CD4-positive, alpha-beta memory T cell (primary cell): ENCODE measurements at places on chromosomes 2 and 18. TPM values are rescaled to one million over a fixed set of nuclear protein-coding genes. Genes with fewer than 3 reads are reported as not detected.

Gene ALPG
- total RNA-seq, result not detected

Gene DOK6
- total RNA-seq, result not detected

Gene GFPT1
- 25.8 TPM for total RNA-seq

Gene STEAP3
- total RNA-seq, result not detected

Gene UGT1A3
- not detected for total RNA-seq

Gene HMSD
- total RNA-seq, result 2.2 TPM

GRCh38 chr18:77004555-77005380 is 127.8 kb downstream of the MBP start:
- DNase-seq, result peak; percentile 22

- no peak for DNase-seq
These were observed 5.6 kb upstream of the DIS3L2 start for GRCh38 chr2:231955758-231956472.

- no peak for DNase-seq
These were observed 160.6 kb downstream of the DTNA start for GRCh38 chr18:34870555-34871310.

DNA sequence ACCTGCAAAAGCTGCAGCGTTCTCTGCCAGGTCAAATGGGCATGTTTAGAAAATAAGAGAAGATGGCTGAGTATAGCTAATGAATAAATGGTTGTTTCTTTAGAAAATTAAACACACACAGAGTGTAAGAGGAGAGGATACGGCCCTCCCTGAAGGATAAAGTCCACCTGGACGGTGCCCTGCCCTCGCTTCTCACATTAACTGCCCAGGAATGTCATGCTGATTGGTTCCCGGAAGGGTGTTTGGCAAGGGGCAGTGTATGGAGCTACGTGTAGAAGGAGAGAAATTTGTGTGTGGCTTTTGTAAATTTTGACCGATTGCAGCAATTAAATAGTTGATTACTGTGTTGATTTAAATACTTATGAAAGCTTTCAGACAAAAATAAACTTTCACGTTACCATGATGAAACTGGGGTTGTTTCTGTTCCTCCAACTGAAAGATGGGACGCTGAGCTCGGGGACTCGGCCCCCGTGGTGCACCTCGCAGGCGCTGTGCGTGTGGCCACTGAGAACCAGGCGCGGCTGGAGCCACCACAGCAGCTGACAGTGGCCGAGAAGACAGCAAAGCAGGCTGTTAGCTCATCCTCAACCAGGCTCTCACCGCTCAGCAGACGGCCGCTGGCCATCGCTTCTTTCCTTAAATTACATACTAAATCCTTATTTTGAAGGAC is 22.7 kb downstream of the MPPE1 start:
- DNase-seq, result no peak

DNA sequence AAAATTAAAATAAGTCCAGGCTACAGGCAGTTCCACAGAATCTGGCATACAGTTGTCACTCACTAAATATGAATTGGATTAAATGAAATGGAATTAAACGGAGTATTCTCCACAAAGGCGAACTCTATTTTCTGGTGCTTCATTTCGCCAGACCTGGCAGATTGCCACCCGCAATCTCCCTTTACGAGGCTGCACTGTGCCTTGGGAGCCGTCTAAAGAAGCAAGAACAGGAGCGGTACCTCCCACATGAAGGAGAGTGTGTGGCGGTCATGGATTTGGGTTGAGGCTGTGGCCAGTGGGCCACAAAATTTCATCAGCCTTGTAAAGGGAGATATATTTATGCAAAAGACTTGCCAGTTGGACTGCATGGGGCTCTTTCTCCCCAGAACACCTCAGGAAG is 151.0 kb downstream of the OSR1 start:
- no peak for DNase-seq

DNA sequence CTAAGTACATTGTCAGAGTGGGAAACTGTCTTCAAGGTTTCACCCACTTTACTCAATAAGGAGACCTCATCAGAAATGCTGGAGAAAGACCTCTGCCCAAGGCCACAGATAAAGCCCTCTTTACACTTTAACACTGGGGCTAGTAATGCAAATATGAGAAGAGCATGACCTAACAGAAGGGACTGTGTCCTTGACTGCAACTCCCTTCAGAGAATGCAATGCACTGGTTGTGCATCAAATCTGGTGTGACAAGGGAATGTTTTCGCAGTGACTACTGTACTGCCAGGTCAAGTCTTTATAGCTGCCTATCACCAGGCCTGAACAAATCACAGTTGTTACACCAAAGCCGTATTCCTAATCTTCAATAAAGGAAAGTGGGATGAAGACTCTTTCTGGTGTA is 28.6 kb downstream of the CDH19 start:
- no peak for DNase-seq

DNA sequence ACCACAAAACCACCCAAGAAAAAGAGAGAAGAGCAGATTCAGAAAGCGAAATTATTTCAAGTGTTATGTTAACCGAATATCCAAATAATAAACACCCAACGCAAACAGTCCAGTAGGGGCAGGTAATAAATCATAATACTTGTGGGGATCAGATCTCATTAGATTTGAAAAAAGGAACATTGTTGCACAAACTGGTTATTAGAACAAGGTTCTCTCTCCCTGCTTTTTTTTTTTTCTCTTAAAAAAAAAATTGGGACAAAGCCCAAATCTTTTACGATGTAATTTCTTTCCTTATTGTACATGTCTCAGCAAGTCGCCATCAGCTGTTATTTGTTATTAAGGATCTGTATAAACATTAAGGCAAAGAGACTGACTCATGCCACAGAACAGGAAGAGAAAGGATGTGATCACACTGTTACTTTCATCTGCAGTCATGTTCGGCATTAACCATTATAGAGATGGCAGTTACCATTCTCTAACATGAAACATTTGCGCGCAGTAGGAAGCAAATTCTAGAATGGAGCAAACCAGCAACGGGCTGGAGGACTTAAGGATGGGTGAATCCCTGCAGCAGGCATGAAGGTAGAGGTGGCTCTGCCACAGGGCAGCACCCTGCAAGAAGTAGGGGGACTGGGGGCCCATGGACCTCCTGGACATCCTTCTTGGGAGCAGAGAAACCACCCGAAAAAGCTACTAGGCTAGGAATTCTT is 42.0 kb downstream of the EPHA4 start:
- DNase-seq, result peak; percentile 34

GRCh38 chr18:79898952-79899608 is 52.4 kb downstream of the SLC66A2 start:
- DNase-seq, result no peak

GRCh38 chr2:134104754-134105153 is 149.1 kb upstream of the MGAT5 start:
- peak; percentile 47 for DNase-seq

- DNase-seq, result no peak
These were observed 206.8 kb downstream of the DCC start for GRCh38 chr18:52546686-52547346.

DNA sequence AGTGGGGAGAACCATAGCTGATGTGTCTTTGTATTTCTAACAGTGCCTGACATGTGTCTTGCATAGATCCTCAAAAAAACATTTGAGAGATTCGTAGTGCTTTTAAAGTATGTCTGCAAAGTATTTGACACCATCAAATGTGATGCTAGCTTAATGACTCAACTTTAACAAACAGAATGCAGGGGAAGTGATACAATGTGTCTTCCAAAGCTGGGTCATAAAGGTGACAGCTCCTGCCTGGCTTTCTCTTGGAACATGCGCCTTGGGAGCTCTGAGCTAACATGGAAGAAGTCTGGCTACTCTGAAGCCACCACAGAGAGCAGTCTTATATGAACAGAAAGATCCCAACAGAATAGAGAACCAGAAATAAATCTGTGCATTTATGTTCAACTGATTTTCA is 78.2 kb downstream of the C1D start:
- no peak for DNase-seq

DNA sequence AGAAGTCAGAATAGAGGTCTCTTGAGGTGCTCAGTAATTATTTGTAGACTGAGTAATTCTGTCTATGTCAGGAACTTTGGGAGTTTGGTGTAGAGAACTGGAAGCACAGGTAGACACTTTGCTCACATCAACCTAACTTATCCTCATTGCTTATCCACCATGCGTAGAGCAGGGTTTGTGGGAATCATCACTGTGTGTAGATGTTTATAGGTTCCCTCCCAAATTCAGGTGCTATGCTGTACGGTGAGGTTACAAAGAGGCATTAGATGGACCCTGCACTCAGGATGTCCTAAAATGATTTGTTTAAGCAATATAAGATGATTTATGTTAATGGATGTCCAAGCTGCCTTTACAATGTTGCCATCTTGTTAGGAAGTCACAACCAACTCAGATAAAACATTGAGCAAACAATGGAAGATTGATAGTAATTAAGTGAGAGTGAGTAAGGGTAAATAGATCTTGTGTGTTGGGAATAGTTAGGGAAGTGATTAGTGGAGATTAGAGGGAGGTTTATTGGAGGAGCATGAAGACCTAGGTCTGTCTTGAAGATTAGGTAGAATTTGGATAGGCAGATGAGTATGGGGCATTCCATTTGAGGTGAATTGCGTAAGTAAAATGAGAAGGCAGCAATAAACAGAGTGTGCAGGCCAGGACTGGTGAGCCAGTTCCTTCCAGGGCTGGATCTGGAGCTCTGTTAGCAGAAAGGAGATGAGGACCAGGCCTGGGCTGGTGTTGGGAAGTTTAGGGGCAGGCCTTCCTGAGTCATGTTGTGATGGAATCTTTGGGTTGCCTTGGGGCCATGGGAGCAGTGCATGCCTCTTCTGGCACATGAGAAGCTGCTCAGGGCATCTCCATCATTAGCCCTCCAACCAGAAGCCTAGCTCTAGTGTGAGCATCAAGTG is 12.1 kb downstream of the EPAS1 start:
- DNase-seq, result no peak
